ENCODE measurements at places on chromosomes 13 and 19. TPM values are rescaled to one million over a fixed set of nuclear protein-coding genes. Genes with fewer than 3 reads are reported as not detected.

DNA sequence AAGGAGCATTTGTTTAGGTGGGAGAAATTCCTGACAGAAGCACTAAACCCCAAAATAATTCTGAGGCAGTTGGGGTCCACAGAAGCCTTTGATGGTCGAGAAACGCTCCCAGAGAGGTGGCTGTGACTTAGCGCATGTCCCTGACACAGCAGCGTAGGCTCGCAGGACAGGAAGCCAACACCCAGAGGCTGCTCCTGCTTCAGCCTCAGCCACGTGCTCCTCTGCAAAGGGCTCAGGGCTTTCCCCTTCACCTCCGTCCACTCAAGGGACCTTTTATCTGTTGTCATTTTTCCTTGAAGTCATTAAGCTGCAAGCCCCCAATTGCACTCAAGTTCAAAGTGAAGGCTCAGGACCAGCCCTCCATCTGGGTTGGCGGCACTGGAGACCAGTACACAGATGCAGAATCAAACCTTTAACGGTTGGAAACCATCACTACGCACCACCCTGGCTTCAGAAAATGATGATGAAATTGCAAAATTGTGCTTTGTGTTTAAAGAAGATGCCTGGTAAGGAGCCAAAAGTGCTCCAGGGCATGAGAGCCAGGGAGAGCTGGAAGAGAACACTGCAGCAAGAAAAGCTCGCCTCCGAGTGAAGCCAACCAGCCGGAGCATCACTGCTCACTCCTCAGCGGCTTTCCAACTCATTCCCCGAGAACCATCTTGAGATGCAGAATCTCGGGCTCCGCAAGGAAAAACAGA lies 219.6 kb downstream of the RAP2A start:
- DNase-seq, result no peak

- DNase-seq, result no peak
These were observed 550 bp downstream of the ZNF383 start for GRCh38 chr19:37218592-37218935.

Gene ZNF229
- 2.9 TPM for total RNA-seq

GRCh38 chr13:42707586-42707985 lies 73.8 kb upstream of the FAM216B start:
- DNase-seq, result no peak

Gene PGLYRP2
- total RNA-seq, result not detected

Gene RNU6-9
- not detected for total RNA-seq

Gene SIGLECL1
- total RNA-seq, result not detected

GRCh38 chr13:46389457-46390451 lies 2.7 kb upstream of the RUBCNL start:
- DNase-seq, result peak; percentile 46

Gene HIPK4
- not detected for total RNA-seq

DNA sequence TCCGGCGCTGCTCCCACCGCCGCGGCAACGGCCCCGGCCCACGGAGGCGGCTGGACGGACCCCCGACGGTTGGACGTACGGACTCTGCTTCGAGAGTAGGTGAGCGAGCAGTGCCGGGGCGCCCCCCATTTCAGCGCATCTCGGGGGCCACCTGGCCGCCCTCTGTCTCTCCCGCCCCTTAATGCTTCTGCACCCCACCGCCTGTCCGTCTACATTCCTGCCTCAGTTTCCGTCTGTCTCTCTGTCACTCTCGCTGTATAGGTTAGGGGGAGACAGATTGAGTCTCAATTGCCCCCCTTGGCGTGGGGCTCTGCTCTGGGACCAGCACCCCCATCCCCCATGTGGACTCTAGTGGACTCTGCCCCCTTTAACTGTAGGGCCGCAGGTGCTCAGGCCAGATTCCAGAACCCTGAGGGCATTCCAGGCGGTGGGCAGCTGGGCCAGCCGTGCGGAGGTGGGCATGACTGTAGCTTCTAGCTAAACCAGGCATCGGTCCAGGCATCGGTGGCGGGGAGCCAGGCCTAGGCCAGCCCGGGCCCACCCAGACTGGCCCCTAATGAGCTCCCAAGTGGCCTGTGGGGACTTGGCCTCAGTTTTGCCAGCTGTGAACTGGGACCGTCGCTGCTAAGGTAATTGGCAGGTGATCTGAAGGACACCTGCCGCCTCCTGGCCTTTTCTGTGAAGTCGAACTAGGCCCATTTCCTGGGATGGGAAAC lies 373 bp downstream of the TNFAIP8L1 start:
- peak; percentile 33 for DNase-seq

Gene ZNF222
- total RNA-seq, result 0.47 TPM

Gene ZNF112
- total RNA-seq, result 1.4 TPM

GRCh38 chr13:114124921-114125320 lies 7.5 kb downstream of the RASA3 start:
- DNase-seq, result peak; percentile 25

Gene SCEL
- not detected for total RNA-seq

- DNase-seq, result peak; percentile 59
These were observed 1.8 kb downstream of the GADD45B start for GRCh38 chr19:2477732-2478191.

- no peak for DNase-seq
These were observed 273.1 kb downstream of the KLF12 start for GRCh38 chr13:73861136-73861535.

GRCh38 chr13:44157606-44158005 lies 216.0 kb upstream of the SERP2 start:
- DNase-seq, result no peak

- peak; percentile 96 for DNase-seq
These were observed 37.6 kb upstream of the NANOS3 start for GRCh38 chr19:13839130-13839937.

Gene GFY
- total RNA-seq, result not detected

Gene AP2S1
- total RNA-seq, result 86.3 TPM

Gene SIGLEC10
- 0.64 TPM for total RNA-seq

GRCh38 chr13:98672947-98673613 lies 79.4 kb downstream of the SLC15A1 start:
- DNase-seq, result peak; percentile 66

Gene ZNF575
- 1.6 TPM for total RNA-seq

DNA sequence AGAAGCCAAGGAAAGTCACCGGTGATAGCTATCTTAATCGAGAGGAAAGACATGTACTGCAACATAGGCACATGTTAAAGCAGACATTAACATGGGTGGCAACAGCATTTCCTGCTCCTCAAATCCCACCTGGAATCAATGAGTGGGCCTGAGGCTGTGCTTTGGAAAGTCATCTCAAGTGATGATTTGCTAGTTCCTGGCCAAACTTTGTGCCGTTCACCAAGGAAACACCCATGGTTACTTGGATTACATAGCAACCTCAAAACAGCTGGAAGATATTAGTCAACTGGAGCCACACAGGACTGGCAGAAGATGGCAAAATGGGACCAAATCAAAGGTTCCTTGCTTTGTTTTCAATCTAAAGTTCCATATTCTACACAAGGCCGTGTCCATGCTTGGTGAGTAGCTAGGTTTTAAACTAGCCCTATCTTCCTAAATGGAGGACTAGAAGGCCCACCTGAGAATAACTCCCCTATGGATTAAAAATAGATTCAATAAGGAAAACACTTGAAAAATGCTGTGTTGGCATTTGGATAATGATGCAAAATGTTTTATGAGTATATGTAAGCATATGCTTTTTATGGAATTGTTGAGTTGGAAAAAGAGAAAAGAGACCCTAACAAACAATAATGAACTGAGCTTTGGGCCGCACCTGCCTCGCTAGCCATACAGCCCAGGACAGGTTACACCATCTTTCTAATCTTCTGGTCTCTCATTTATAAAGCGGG lies 144.5 kb downstream of the RGCC start:
- no peak for DNase-seq

DNA sequence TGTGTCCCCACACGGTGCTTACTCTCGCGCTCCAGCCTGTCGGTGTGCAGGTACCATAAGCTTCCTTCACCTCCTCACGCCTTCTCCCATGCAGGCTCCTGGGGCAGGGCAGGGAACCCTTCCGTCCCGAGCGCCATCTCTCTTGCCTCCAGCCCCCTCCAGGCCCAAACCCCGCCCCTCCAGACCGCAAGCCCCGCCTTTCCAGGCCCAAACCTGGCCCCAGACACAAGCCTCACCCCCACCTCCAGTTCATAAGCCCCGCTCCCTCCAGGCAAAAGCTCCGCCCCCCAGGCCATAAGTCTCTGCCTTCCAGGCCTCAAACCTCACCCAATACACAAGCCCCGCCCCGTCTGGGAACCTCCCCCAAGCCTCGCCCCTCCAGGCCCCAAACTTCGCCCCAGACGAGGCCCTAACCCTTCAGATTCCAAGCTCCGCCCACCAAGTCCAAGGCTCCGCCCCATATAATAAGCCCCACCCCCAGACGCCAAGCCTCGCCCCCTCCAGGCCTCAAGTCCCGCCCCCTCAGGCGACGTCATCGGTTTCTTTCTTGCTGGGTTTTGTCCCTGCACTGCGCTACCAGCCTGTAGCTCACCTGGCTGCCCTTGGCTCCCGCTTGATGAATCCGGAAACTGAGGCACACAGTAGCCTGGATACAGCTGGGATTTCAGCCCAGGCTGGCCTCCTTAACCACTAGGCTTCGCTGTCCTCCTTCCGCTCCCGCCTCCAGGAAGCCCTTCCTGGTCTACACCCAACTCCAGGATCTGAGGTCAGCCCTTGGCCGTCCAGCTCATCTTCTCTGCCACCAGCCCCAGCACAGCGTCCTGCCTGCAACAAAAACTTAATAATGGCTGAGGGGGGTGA lies 16.1 kb downstream of the MKNK2 start:
- DNase-seq, result peak; percentile 63

DNA sequence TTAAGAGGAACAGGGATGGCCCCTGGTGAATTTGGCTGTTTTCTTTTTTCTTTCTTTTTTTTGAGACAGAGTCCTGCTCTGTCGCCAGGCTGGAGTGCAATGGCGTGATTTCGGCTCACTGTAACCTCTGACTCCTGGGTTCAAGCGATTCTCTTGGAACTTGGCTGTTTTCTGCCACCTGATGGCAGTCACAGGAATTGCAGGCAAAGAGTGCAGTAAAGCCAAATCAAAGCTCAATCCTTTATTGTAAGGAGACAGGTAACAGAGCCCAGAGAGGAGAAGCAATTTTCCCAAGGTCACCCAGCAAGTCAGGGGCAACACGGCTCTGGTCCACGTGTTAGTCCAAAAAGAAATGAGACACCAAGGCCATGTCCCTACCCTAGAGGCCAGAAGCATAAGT lies 6.2 kb downstream of the TINCR start:
- DNase-seq, result no peak

Gene KIR2DL3
- total RNA-seq, result not detected

Gene GSX1
- not detected for total RNA-seq

Gene RAB3A
- total RNA-seq, result 0.86 TPM

GRCh38 chr19:43465468-43466120 lies at the start of gene LYPD3:
TSS of gene LYPD3 (minus strand) at chr19:43465608. CDS start at chr19:43465571, 37 bp downstream.
- DNase-seq, result no peak

DNA sequence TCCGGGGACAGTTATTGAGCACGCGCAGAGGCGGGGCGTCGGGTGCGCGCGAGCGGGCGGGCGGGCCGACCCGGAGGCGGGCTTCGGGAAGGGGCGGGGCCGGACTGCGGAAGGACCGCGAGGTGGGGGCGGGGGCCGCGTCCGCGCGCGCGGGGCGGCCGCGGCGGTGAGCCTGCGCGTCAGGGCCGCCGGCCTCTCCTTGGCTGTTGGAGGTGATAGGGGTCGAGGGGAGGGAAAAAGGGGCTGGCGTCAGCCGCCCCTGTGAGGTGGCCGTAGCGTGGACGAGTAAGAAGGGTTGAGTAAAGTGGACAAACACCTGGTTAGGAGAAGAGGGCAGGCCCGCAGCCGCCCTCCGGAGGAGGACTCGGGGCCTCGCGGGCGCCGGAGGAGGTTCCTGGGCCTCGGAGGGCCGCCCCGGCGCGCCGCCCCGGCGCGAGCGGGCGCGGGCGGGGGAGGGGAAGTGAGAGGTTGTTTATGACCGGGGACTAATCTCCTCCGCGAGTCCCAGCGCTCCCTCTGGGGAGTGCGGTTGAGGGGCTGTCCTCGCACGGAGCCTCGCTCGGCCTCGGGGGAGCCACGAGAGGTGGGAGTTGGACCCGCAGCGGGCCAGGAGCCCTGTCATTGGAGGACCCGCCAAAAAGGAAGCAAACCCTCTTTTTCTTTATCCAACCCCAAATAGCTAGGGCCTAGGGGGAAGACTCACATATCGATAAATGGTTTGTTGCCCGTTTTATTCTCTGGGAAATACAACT lies 547 bp upstream of the INTS6 start:
- DNase-seq, result peak; percentile 85

DNA sequence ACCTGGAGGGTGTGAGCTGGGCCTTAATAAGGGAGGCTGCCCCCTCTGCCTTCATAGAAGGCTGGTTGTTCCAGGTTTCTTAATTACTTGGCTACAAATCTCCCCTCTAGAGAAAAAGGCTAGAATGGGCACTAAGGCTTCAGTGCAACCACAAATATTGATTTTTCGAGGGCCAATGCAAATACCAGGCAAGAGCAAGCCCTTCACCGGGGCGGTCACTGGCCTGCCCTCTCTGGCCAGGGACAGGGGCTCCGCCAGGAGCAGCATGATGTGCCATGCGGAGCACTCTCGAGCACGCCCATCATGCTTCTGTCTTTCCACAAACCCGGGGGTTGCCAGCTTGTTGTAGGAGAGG lies 127.8 kb upstream of the SPACA7 start:
- no peak for DNase-seq

- DNase-seq, result no peak
These were observed 4.2 kb downstream of the LILRB5 start for GRCh38 chr19:54252845-54253244.

Gene PRR20D
- total RNA-seq, result not detected

GRCh38 chr19:7004313-7004931 lies 16.8 kb downstream of the MBD3L2B start:
- no peak for DNase-seq
